ENCODE measurements at places on chromosomes 1 and 21. TPM values are rescaled to one million over a fixed set of nuclear protein-coding genes. Genes with fewer than 3 reads are reported as not detected.

The TAS1R1 gene
- not detected for total RNA-seq

The MLLT11 gene
- 4.8 TPM for total RNA-seq

The LGR6 gene
- 0.34 TPM for total RNA-seq

The DDR2 gene
- total RNA-seq, result 0.31 TPM

The IGFN1 gene
- not detected for total RNA-seq

The SELE gene
- not detected for total RNA-seq

The SERPINC1 gene
- total RNA-seq, result not detected

The KRTAP12-2 gene
- not detected for total RNA-seq

GRCh38 chr1:181040284-181040865, 6.6 kb downstream of the MR1 start:
- no peak for DNase-seq
- no peak overlapping the region for H3K4me3 ChIP-seq
- H3K36me3 ChIP-seq, result peaks cover 15% of the 10 kb centered on the region
- no peaks in the 10 kb centered on the region for H3K27me3 ChIP-seq
- no peak overlapping the region for H3K27ac ChIP-seq

- no peaks in the 10 kb centered on the region for H3K4me1 ChIP-seq
- DNase-seq, result no peak
- no peak overlapping the region for H3K4me3 ChIP-seq
- H3K36me3 ChIP-seq, result no peaks in the 10 kb centered on the region
- no peak overlapping the region for H3K27ac ChIP-seq
These were observed 1677.1 kb downstream of the KCNT2 start for GRCh38 chr1:194931166-194931565.

- H3K36me3 ChIP-seq, result no peaks in the 10 kb centered on the region
- H3K27ac ChIP-seq, result no peak overlapping the region
- H3K4me3 ChIP-seq, result no peak overlapping the region
These were observed 170.8 kb downstream of the NFIA start for GRCh38 chr1:61253059-61253735.

DNA sequence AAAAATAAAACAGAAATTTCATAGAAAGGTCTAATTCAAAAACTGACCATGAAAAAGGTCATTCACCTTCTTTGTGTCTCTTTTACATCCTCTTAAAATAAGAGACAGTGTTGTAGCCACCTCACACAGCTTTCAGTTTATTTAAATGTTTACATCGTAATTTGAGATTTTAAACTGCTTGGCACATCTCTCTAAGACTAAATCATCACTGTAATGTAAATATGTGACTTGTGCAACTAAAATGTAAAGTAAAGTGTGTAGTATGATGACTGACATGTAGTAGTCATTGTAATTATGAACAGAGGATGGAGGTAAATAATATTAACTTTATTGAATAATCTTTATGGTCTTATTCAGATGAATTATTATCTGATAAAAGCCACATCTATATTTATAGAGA, 283.9 kb downstream of the KCNT2 start:
- no peaks in the 10 kb centered on the region for H3K27me3 ChIP-seq
- no peak overlapping the region for H3K27ac ChIP-seq
- DNase-seq, result no peak

GRCh38 chr1:113451710-113452109, 61.4 kb downstream of the MAGI3 start:
- H3K36me3 ChIP-seq, result no peaks in the 10 kb centered on the region
- no peak overlapping the region for H3K27ac ChIP-seq
- no peak overlapping the region for H3K4me3 ChIP-seq
- no peak for DNase-seq

DNA sequence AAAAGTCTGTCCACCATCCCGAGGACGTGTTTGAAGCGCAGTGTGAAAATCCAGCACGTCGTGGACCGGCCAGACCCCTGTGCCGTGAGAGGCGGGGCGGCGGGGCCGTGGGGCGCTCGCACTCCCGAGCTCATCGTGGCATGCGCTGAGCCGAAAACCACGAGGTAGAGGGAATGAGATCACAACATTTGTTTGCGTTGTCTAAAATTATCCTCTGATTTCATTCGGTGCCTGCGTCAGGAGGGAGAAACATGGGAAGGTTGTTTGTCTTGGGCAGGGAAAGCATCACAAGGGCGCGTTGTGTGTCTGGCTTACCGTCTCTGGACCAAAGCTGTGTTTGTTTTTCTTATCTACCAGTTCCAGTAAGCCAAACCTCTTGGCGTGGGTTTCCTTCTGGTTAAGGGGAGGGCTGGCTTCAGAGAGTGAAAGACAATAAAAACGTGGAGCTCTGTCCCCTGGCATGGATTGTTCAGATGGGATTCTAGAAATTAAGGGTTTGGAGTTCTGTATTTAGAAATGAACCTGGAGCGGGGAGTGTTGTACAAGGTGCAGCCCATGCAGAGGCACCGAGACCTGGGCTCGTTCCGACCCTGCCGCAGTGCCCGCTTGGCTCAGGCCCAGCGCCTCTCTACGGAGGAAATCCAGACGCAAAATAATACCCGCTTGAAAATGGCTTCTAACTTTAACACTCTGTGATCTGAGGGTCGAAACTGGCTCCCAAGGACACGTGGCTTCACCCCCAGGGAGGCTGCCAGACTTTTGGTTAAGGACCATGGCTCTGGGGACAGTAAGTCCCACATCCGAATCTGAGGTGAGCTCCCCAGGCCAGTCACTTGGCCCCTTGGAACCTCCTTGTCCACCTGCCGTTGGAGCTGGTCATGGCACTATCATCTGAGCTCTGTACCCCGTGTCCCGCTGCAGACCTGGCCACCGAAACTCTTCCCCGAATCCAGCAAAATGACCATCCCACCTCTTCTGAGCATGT, 68.7 kb upstream of the FAM3B start:
- no peak for DNase-seq
- H3K36me3 ChIP-seq, result no peaks in the 10 kb centered on the region
- H3K27ac ChIP-seq, result no peak overlapping the region
- H3K27me3 ChIP-seq, result peaks cover 5% of the 10 kb centered on the region

- no peak overlapping the region for H3K4me3 ChIP-seq
- peaks cover 11% of the 10 kb centered on the region for H3K4me1 ChIP-seq
- no peak for DNase-seq
- no peaks in the 10 kb centered on the region for H3K27me3 ChIP-seq
- H3K36me3 ChIP-seq, result peaks cover 10% of the 10 kb centered on the region
These were observed 76.0 kb downstream of the DOP1B start for GRCh38 chr21:36232641-36233040.

GRCh38 chr1:213251972-213252371, 200.9 kb downstream of the RPS6KC1 start:
- no peaks in the 10 kb centered on the region for H3K4me1 ChIP-seq
- no peak overlapping the region for H3K4me3 ChIP-seq
- DNase-seq, result no peak
- no peak overlapping the region for H3K27ac ChIP-seq
- peaks cover 2% of the 10 kb centered on the region for H3K36me3 ChIP-seq

DNA sequence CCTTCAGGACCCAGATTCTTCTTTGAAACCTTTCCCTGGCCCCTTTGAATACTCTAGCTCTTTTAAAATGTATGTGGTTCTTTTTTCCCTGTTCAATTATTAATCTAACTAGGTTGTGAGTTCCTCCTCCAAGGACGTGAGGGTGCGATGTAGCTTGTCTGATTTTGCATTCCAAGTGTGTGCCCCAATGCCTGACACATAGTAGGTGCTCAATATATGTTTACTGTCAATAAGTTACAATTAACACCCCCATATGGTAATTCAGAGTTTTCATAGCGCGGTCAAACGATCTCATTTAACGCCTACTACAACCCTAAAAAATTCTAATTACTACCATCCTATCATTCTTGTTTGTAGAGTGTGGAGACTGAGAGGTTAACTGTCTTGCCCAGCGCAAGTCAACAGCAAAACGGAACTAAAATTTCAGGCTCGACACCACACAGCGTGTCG, 482 bp upstream of the MTR start:
- peaks cover 17% of the 10 kb centered on the region for H3K36me3 ChIP-seq
- H3K4me1 ChIP-seq, result peaks cover 25% of the 10 kb centered on the region
- DNase-seq, result no peak
- H3K27me3 ChIP-seq, result peaks cover 3% of the 10 kb centered on the region

DNA sequence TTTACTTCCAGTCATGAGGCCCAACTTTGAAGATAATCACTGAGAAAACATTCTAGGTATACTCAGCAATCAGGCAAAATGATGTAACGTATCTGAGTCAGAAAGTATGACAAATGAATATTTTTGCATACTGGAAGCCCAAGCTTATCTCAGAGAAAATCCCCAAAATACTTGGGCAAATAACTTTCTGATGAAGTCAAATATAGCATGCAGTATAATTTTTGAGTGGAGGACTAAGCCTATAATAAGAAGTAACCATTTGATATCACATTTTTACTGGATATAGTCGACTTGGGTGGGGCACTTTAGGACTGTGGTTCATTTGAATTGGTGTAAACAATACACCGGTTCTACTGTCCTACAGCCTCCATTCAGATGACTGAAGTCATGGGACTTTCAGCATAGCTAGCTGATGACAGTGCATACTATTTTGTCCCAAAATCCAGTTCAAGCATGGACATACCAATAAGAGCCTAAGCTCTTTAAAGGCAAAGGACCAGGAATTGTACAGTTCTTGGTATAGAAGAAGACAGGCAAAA, 2.3 kb upstream of the GADD45A start:
- peaks cover 34% of the 10 kb centered on the region for H3K4me1 ChIP-seq
- peaks cover 12% of the 10 kb centered on the region for H3K36me3 ChIP-seq
- peak overlapping the region; percentile 30 for H3K27ac ChIP-seq
- no peaks in the 10 kb centered on the region for H3K27me3 ChIP-seq

- no peak overlapping the region for H3K27ac ChIP-seq
- no peaks in the 10 kb centered on the region for H3K4me1 ChIP-seq
- no peaks in the 10 kb centered on the region for H3K36me3 ChIP-seq
- H3K27me3 ChIP-seq, result no peaks in the 10 kb centered on the region
These were observed 19.2 kb upstream of the VASH2 start for GRCh38 chr1:212930986-212931678.

GRCh38 chr1:3654549-3655281, 2.4 kb downstream of the TP73 start:
- peaks cover 21% of the 10 kb centered on the region for H3K4me1 ChIP-seq
- no peaks in the 10 kb centered on the region for H3K36me3 ChIP-seq
- H3K4me3 ChIP-seq, result no peak overlapping the region
- no peak for DNase-seq
- H3K27me3 ChIP-seq, result peaks cover 47% of the 10 kb centered on the region

GRCh38 chr21:44494418-44494817, 39.1 kb downstream of the LRRC3 start:
- DNase-seq, result no peak
- H3K27ac ChIP-seq, result no peak overlapping the region
- no peaks in the 10 kb centered on the region for H3K36me3 ChIP-seq
- peaks cover 8% of the 10 kb centered on the region for H3K27me3 ChIP-seq
- H3K4me1 ChIP-seq, result no peaks in the 10 kb centered on the region
- H3K4me3 ChIP-seq, result no peak overlapping the region

DNA sequence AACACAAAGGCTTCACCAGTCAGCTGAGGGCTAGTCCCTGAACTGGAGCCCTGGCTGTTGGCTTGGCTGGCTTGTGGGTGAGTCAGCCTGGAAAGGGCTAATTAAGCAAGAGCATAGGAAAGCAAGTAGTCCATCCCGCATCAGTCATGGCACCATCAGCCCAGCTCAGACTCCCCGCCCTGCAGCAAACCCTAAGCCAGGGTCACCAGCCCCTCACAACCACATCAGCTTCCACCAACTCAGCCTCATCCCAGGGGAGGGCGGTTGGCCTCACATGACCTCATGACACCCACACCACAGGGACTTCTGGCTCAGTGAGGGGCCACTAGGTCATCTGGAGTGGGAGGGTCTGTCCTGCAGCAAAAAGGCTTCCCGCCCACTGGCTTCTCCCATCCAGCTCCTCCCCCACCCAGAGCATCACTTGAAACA, 7.0 kb upstream of the SPATC1L start:
- no peak for DNase-seq
- no peak overlapping the region for H3K4me3 ChIP-seq
- no peaks in the 10 kb centered on the region for H3K27me3 ChIP-seq
- no peaks in the 10 kb centered on the region for H3K4me1 ChIP-seq

DNA sequence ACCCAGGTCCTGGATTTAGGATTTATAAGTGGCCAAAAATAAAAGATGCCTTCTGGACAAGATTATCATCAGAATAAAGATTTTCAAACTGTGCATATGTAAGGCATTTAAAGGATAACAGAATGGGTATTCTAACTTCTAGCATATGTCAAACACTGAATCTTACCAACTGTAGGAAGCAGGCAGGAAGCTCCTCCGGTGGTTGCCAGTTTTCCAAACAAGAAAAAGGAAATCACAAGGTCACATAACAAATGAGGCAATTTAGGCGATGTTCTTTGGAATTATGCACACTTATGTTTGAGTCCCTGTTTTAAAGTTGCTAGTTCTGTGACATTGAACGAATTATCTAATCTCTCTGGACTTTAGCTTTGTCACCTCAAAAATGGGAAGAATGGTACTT, 48.9 kb downstream of the ATP6V1G3 start:
- no peaks in the 10 kb centered on the region for H3K27me3 ChIP-seq
- H3K4me3 ChIP-seq, result no peak overlapping the region
- no peaks in the 10 kb centered on the region for H3K36me3 ChIP-seq

DNA sequence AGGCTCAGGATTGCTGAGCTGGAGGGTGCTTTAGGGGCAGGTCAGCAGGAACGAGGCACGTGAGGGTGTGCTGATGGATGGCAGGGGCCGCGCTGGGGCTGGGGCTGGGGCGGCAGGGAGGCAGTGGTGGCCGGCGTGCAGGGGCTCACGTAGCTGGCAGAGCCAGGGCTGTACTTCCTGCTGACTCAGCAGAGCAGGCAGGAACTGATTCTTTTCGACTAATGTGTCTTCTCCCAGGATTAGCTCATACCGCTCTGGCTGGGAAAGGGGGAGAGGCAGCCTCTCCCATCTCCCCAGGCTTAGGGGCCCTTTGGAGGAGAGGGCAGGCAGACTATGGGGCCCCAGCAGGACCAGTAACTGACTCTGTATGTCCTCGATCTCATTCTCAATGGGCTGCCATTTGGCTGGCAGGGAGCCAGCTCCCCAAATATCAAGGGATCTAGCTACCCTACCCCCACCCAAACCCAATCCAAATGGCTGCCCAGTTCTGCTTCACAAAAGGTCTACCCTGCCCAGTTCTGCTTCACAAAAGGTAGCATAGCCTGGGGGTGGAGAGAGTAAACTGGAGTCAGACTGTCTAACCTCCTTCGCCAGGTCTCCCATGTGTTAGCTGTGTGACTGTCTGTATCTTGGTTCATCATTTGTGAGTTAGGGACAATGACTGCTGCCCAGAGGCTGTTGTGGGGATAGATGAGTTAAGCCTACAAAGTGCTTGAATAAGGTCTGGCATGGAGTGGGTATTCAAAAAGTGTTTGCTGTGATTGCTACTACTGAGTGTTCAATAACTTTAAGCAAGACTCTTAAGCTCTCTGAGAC, 100.1 kb upstream of the SLC2A1 start:
- peaks cover 18% of the 10 kb centered on the region for H3K4me1 ChIP-seq
- H3K4me3 ChIP-seq, result peak overlapping the region; percentile 14
- H3K27me3 ChIP-seq, result peaks cover 6% of the 10 kb centered on the region
- H3K27ac ChIP-seq, result peak overlapping the region; percentile 64

- H3K27ac ChIP-seq, result no peak overlapping the region
- H3K27me3 ChIP-seq, result no peaks in the 10 kb centered on the region
- H3K36me3 ChIP-seq, result no peaks in the 10 kb centered on the region
- H3K4me1 ChIP-seq, result no peaks in the 10 kb centered on the region
- DNase-seq, result no peak
These were observed 48.9 kb downstream of the TMEM53 start for GRCh38 chr1:44625348-44625747.
